8988T (cell line): ENCODE measurements at places on chromosomes 6 and 20.

GRCh38 chr6:90471263-90471662 is 115.6 kb downstream of the MAP3K7 start:
- DNase-seq, result no peak

- no peak for DNase-seq
These were observed 704.4 kb downstream of the UTRN start for GRCh38 chr6:144989319-144990107.

DNA sequence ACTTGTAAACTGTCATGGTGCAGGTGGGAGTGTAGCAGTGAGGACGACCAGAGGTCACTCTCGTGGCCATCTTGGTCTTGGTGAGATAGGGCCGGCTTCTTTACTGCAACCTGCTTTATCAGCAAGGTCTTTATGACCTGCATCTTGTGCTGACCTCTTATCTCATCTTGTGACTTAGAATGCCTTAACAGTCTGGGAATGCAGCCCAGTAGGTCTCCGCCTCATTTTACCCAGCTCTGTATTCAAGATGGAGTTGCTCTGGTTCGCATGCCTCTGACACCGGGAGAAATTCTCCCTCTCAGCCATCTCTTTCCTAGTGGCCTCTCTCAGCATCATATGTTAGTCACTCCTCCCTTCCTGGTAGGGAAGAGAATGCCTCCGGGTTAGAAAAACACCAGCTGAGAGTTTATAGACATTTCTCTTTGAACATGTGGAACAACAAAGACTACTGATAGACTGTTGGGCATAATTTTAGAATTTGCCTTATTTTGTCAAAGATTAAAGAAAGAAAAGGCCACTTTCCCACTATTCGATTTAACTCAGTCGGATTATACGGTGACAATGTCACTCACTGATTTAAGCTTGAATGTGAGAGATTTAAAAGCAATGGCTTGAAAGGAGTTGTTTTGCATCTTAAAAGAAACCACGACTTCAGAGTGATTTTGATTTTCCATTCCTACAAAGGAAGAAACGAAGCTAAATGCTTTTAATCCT is 67.9 kb upstream of the SNX9 start:
- no peak for DNase-seq

DNA sequence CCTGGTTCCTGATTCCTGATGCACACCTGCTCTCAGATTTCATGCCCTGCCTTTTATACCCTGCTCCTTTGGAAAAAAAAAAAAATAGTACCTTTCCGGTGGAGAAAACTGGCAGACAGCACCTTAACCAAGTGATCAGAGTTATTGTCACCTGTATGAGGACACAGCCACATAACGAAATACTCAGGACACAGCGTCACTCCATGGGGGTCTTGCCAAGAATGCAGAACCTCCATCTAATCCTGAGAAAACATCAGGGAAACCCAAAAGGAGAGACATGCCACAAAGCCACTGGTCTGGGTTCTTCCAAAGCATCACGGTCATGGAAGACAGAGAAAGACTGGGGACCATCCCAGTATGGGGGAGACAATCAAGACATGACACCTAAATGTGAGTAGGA is 29.1 kb downstream of the BFSP1 start:
- no peak for DNase-seq

DNA sequence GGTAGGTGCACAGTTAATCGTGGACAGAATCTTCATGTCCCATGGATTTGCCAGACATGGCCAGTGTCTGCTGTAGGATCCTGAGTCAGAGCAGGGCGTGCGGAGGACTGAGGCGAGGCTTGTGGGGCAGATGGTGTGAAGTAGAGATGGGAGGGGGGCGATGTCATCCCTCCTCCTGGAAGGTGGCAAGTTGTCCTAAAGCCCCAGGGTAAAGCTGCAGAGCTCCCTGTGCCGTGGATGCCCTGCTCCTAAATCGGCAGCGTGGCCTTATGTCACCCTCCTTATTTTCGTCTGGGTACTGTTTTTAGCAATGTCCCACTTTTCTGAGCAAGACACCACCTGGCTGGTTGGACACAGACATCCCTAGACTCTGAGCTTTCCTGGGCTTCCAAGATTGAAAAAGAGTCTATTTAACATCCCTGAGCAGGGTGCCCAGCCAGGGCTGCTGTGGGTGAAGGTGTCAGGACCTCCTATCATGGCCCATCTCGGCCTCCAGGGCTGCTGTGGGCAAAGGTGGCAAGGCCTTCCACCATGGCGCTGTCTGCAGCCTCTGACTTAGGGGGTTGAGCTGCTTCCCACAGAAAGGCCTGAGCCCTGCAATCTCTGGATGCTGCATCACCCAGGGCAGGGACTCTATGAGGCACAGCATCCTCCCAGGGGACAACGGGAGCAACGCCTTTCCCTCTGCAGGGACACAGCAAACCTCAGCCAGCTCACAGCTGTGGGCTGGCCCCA is 145.4 kb downstream of the TTLL2 start:
- no peak for DNase-seq

- DNase-seq, result no peak
These were observed 66.0 kb downstream of the BLOC1S5 start for GRCh38 chr6:7998103-7998725.

DNA sequence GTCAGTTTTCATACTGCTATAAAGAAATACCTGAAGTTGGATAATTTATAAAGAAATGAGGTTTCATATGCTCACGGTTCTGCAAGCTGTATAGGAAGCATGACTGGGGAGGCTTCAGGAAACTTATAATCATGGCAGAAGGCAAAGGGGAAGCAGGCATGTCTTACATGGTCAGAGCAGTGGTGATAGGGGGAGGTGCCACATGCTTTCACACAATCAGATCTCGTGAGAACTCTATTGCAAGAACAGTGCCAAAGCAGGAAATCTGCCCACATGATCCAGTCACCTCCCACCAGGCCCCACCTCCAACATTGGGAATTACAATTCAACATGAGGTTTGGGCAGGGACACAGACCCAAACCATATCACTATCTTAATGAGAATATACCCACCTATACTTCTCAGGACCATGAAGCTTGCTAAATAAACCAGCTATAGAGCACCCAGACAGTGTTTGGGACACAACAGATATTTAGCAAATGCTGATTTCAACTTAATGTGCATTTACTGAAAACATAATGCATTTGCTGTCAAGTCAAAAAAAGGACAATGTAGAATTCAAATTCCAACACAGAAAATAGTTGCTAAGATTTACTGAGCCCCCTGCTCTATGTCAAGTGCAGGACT is 63.8 kb downstream of the TNFRSF21 start:
- no peak for DNase-seq

DNA sequence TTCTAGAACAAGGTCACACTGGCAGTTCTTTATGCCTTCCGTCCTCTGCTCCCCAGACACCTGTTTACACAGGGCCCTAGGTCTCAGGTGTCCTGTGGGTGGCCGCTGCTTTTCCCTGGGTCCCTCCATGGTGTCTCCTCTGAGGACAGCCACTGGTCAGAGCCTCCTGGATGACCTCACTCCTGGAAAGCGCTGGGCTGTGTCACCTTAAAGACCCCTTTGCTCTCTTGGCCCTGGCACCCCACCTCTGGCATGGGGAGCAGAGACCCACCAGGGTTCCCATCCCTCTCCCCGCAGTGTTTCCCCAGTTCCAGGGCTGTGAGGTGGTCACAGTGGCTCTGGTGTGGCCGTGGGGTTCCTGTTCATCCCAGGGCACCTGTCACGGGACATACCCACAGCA is 33.9 kb downstream of the NTSR1 start:
- DNase-seq, result no peak

GRCh38 chr6:111837007-111837406 is 36.2 kb downstream of the FYN start:
- DNase-seq, result no peak

GRCh38 chr6:34523441-34524206 is 32.5 kb downstream of the SPDEF start:
- no peak for DNase-seq

DNA sequence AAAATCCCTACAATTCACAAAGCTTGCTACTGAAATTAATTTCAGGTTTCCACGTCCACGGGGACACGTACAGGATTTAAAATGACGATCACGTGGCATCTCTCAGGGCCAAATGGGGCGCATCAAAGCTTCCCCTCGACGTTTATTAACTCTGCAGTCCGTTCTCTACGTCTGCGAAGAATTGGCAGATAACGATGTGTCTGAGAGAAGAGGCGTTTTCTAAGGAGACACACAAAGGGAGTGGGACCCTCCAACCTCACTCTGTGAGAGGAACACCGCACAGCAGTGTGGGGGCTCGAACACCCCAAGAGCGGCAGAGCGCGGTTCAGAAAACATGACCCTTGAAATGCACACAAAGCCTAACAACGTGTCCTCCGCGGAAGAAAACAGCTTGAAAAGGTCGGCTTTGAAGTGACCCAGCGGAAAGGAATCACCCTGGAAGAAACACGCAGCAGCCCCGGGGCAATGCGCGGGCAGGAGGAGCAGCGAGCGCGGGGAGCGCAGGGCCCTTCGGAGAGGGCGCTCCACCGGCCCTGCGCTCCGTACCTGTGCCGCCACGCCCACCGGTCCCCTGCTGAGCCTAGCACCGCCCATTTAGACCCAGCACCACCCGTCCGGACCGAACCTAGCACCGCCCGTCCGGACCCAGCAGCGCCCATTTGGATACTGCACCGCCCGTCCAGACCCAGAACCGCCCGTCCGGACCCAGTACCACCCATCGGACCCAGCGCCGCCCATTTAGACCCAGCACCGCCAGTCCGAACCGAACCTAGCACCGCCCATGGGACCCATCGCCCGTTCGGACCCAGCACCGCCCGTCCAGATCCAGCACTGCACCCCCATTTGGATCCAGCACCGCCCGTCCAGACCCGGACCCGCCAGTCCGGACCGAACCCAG is 1.1 kb upstream of the AFDN start:
- peak; percentile 88 for DNase-seq

DNA sequence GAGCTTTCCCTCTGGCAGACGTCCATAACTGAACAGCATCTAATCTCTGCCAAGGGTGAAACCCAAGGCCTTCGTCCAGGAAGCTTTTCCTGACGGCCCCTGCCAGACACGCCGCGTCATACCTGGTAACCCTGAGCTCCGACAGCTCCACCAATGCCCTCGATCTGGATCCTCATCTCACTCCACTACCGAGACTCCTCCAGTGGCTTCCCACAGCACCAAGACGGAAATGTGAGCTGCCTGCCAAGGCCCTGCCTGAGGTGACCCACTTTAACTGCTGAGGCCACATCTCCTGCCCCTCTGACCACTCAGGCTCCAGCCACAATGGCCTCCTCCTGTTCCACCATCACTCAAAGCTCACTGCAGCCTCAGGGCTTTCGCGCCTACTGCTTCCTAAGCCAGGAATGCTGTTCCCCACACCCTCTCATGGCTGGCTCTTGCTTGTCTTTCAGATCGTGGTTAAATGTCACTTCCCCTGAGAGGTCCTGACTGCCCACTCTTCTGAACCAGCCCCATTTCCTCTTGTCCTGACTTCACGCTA is 143.2 kb downstream of the PREX1 start:
- no peak for DNase-seq

DNA sequence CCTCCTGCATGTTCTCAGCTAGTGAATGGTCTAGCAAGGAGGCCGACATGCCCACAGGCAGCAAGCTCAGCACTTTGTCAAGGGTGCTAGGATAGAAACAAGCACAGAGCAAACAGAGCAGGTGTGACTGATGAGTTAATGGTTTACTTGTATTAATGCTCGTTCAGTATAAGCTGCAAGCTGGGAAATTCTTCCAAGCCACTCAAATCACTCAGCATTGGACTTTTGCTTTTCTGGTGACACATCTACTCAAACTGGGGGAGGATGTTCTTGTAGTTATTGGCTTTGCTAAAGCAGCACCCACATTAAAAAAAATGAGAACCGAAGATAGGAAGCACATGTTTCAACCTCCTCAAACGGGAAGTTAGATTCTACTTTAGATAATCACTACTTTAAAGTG is 43.1 kb upstream of the NEDD9 start:
- DNase-seq, result no peak

DNA sequence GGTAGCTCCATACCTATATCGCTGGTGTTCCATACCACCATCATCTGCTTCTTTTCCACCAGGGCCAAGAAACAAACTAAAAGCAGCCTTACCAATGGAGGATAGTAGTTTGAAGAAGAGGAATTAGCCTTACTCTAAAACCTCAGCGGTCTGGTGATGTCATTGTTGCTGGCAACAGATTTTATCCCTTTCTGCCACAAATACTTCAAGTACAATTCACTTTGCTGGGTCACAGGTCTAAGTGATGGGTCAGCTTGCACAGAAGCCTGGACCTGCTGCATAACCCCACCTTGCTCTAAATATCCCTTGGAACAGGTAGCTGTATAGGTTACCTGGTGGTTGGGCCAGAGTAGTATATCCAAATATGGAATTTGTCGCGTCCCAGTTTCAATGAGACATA is 53.2 kb upstream of the THEMIS start:
- DNase-seq, result no peak

DNA sequence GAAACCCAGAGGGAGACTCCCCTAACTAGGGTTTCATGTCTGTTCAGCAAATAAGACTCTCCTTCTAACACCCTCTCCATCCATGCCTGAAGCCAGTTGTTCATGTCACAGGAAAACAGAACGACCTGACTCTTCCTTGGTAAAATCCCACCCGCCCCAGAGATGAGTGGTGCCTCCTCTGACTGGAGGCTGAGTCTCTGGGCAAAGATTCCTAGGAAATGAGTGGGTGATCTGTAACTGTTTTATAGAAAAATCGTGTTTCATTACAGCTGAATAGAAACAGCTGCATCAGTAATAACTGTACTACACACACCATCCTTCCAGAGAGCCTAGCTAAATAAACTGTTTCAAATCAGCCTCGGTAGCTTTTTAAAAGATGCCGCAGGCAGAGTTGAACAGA is 37.4 kb upstream of the MRPS10 start:
- no peak for DNase-seq

GRCh38 chr20:54199721-54200176 is 8.1 kb upstream of the PFDN4 start:
- no peak for DNase-seq
